ENCODE measurements at places on chromosomes 6 and 20.
A peak's percentile ranks its signal among the peaks of the same experiment; 100 is the strongest.

DNA sequence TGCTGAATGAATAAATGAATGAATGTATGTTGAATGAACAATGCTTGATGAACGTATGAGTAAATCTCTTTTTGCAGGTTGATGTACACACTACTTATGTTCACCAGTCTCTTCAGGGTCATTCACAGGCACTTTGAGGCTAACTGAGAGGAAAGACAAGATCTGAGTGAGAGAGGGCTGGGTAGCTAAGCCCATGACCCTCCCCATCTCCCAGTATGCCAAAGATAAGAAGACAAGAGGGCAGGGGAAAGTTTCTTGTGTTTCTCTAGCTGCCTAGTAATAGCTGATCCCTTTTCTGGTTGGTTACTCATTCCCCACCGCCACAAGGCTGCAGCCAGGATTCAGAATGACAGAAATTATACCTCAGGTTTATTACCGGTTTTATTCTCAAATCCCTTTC is 90.7 kb downstream of the CEP57L1 start:
- no peak for DNase-seq

GRCh38 chr6:101747716-101748115 is 354.2 kb downstream of the GRIK2 start:
- DNase-seq: no peak

DNA sequence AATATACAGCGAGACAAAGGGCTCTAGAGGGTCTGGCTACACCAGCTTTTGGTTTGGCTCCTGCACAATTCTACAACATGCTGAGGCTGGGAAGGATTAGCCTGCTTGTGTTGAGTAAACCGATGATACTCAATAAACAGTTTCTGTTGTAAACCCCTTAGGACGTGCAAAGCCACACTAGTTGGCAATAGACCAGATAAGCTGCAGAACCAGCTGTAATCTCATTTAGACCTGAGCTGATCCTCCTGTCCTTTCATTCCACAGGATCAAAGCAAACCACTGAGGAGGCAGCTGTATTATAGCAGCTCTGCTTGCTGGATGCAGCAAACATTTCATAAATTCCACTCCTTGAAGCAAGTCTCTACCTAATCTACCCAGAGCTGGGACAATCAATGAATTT is 79.7 kb downstream of the MMS22L start:
- DNase-seq: no peak

- DNase-seq: no peak
Observed at GRCh38 chr6:2132416-2132815, 113.0 kb downstream of the GMDS start.

GRCh38 chr20:7038029-7038428 is 270.5 kb downstream of the BMP2 start:
- DNase-seq: no peak

DNA sequence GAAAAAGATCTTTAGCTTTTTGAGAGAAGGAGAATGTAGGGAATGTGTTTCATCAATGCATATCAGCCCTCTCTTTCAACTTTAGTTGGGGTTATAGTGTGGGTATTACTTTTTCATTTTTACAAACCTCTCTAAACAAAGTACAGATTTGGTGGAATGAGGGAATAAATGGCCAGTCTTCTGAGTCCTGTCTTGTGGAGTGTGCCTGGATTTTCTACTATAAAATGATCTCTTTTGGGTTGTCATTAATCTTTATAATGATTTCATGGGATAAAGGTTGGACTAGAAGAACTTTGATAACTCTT is 209.3 kb downstream of the RNF144B start:
- DNase-seq: no peak

DNA sequence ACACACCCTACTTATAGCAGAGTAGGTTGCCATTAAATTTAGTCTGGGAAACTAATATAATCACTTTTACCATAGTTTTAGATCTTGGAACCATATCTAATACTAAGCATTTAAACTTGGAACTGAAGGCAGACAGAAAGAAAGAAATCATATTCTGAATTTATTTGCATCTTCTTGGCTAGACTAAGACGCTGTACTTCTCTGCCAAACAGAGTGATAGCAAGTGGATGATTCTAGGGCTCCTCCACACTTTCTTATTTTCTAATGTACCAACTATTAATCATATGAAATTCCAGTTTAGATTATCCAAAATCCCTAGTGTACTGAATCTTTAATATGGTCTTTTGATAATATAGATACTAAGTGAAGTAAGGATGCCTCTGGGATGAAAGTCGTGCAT is 277.0 kb downstream of the CENPW start:
- no peak for DNase-seq

DNA sequence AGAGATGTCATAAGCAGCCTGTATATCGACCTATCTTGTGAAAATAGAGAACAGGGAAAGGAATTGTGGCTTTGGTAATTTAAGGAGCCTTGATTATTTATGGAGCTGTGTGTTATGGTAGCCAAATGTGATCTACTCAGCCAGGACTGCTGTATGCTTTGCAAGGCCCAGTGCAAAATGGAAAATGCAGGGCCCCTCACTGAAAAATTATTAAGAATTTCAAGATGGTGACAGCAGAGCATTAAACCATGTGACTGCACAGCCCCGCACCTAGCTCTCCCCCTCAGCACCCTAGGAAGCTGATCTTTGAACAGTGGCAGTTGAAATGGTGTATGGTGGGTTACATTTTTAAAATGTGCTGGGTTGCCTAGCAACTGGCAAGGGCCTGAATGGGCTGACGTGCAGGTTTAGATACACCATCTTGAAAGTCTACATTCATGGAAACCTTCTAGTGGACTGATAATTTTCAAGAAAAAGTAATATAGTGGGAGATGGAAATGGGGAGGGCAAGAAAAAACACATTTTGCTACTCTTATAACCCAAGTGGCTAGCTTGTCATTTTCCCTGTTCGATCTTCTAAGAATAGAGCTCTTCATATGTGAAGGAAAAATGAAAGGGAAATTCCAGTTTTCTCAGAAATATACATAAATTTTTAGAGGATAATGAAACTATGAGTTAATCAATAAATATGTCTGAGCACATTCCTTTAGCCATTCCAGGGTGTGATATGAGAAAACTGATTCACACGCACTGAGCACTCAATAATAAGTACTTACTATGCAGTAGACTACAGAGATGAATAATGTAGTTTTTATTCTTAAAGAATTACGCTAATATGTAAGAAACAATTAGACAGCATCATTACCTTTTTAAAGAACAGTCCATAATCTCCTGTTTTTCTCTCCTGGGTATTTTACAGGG is 208.0 kb downstream of the ARHGAP18 start:
- DNase-seq: no peak

- DNase-seq: peak; percentile 50
Observed at GRCh38 chr6:10521104-10521808, at the start of gene GCNT2. Gene GCNT2 (plus strand): TSS chr6:10521351. CDS start chr6:10528912, 7,561 bp downstream.

DNA sequence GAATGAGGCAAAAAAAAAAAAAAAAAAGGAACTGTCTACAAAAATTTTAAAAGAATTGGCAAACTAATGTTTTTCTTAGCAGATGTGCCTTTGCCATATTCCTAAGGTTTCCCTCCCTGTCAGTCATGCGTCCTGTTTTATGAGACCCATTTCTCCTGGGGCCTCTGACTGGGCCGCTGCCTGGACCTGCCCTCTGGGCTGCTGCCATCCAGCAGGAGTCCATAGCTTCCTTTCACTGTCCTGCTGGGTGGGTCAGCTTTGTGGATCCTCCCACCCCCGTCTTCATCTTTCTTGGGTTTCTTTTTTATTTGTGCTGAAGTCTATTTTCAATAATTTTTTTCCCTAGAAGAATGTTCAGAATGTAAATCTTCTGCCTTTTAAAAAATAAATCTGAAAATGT is 110.8 kb upstream of the SCP2D1 start:
- DNase-seq: no peak

DNA sequence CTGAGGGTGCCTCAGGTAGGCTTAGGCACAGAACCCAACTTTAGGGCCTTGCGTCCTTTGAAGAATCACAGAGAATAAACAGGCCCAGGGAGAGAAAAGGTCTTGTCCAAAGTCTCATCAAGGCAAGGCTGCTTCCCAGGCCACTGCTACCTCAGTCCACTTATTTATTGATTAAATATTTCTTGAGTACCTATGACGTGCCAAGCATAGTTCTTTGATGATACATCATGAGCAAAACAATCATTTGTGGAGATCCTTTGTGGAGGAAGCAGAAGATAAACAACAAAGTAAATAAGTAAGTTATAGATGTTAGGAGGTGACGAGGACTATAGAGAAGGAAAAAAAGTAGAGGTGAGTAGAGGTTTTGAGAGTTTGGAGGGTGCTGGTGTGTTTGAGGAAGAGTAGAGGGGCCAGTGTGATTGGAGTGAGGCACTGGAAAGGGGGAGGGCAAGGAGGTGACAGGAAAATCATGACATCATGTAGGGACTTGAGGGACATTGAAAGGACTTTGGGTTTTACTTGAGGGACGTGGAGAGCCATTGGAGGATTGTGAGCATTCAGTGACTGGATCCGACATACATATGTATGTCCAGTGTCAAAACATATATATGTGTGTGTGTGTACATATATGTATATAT is 14.1 kb upstream of the CHMP4B start:
- DNase-seq: no peak

GRCh38 chr6:136525586-136526195 is 24.5 kb downstream of the MAP7 start:
- DNase-seq: no peak

- no peak for DNase-seq
Observed at GRCh38 chr20:32205843-32206759, 1.4 kb downstream of the PLAGL2 start.

DNA sequence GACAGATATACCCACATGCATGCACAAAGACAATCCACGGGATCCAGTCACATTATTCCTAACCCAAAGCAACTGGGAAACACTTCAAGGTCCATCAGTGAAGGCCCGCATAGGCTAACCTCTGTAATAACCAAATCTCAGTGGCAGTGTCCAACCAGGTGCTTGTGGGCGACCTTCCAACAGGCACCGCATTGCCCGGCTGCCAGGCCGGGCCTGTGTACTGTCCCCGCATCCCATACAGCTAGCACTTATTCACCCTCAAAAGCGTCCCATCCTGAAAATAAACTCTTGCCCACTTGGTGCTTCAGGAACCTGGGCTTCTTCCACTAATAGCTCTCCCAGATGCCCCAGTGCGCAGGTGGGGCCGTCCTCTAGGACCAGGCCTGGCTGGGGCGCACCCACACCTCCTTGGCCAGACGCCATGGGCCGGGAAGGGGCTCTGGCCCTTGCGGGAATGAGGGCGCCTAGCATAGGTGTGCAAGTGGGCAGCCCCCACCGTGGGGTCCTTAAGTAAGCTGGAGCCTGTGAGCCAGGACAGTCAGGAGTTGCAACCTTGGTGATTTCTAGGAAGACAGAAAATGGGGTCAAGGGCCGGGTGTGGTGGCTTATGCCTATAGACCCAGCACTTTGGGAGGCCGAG is 1.1 kb upstream of the ENTPD6 start:
- no peak for DNase-seq

DNA sequence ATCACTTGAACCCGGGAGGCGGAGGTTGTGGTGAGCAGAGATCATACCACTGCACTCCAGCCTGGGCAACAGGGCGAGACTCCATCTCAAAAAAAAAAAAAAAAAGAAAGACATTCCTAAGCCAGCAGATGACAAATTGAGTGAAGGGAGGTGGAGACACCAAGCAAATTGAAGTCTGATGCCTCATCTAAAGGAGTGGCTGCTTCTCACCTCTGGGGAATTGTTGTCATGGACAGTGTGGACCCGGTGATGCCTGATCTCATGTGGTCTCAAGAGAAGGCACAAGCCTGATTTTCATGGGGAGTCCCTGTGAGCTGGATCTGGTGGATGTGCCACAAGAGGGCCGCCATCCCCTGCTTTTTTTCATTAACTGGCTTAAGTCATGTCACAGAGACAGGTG is 272.0 kb downstream of the ZNF217 start:
- DNase-seq: no peak

GRCh38 chr6:50361641-50362331 is 312.1 kb upstream of the DEFB112 start:
- DNase-seq: peak; percentile 16

DNA sequence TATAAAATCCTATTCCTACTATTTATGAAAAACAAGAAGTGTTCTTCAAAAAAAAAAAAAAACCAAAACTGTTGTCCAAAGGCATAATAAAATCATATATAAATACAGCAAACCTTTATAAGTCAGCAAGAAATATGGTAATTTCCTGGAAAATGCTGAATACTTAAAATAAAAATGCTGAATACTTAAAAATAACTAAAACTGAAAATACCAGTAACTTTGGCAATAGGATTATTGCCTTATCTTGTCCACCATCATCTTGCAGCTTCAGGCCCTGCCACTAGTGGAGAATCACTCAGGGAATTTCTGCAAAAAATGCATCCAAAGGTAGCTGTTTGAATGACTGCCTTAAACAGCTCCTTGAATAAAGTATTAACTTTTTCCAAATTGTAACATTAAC is 24.5 kb downstream of the CCNC start:
- DNase-seq: no peak

DNA sequence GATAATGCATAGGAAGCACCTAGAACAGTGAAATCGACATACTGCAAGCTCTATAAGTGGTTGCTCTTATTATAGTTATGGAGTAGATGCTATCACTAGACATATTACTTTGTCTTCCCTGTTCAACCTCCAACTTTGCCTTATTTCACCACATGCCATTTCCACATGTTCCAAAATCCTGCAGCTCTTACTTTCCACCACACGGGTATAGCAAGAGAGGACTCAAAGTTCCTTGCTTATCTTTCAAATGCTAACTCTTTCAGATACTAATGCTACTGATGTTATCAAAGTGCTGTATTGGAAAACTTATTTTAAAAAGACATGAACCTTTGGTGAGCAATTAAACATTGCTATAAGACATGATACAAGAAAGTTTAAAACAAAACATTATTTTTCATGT is 1130.1 kb downstream of the HACE1 start:
- no peak for DNase-seq

DNA sequence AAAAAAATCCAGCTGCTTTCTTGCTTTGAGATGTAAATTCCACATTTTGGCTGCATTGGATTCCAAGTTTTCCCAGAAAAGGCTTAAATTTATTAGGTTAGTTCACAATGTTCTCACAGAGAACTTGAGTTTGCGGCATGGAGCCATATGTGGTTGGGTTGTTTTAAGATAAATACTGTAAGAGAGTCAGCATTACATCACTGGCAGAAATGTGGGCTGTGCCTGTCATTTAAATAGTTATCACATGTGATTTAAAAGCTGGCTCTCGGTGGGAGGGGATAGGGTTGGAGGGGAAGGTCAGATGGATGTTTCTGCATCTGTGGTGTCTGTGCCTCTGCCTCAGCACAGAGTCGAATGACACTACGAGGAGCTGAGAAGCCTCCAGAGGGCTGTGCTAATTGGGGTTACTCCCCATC is 73.8 kb upstream of the SCP2D1 start:
- DNase-seq: no peak

GRCh38 chr6:118739696-118740353 is 88.4 kb upstream of the CEP85L start:
- DNase-seq: no peak

GRCh38 chr6:156980515-156980914 is 203.3 kb downstream of the ARID1B start:
- DNase-seq: no peak

Measured in urothelium cell line (cell line).